NT2/D1 (cell line): ENCODE measurements at places on chromosomes 7 and 10.

- peak; percentile 75 for DNase-seq
These were observed 112.7 kb downstream of the SLIT1 start for GRCh38 chr10:97072851-97073665.

- no peak for DNase-seq
These were observed 33.8 kb upstream of the RNF32 start for GRCh38 chr7:156606691-156607331.

DNA sequence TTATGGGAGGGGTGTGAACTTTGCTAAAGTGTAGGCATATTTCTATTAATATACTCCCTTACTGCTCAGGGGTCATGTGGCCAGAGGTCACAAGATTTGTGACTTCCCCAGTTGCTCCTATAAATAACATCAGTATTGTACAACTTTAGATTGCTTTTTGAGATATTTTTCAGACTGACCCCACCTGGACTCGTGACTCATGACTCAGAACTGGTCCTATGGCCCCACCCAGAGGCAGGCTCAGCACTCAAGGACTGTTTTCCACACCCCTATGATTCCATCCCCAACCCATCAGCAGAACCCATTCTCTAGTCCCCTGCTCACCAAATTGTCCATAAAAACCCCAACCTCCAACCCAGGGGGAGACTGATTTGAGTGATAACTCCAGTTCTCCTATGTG lies 2.7 kb upstream of the CUL2 start:
- DNase-seq: no peak

DNA sequence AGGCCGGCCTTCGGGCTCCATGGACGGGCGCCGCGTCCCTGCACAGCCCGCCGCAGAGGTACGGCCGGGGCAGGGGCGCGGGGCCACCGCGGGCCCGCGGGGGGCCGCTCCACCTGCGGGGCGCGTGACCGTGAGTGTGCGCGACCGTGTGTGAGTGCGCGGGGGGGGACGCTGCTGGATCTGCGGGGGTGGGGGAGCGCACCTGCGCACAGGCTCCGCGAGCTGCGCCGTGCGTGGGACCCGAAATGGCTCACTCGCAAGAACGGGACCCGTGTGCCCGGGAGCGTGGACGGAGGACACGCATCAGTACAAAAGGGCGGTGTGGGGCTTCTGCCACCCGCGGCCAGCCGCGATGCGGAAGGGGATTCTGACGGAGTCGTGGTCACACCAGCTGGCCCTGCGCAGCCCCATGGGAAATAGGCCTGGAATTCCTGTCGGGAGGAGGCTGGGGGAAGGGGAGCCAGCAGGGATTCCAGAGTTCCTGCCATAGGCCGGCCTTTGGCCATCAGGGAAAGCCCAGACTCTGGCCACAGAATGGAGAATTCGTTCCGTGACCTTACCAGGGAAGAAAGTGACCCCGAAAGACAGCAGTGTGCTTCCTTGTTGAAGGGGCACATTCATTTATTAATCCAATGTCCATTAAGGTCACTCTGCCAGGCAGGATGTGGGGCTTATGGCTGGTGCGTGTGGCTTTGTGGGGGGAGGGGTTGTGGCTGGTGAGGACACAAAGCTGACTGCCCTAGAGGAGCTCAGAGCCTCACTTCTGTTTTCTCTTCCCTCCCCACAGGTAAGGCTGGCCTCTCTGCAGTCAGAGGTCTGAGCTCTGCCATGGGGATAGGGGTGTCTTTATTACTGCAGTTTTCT lies 494 bp downstream of the REPIN1 start:
- no peak for DNase-seq

- no peak for DNase-seq
These were observed 66.1 kb downstream of the FZD1 start for GRCh38 chr7:91330191-91330808.

- peak; percentile 50 for DNase-seq
These were observed 472.9 kb upstream of the COBL start for GRCh38 chr7:51789489-51789888.

DNA sequence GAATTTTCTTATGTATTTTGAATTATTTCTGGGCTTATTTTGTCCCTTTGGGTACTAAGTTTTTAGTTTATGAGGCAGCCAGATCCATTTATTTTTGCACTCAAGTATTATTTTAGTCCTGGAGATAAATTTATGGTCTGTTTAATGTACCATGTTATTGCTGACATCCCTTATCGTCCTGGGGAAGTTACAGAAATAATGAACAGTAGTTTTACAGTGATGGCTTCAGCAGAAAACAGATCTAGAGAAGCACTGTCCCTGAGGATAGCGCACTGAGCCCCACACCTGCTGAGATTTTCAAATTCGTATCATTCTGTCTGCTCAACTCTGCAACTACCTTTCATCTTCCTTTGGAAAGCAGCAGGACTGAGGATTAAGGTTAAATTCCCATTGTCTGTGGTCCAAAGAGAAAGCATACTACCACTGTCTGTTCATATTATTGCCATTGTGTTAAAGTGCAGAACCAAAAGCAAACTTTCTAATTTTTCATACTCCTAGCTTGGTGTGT lies 168.3 kb downstream of the SNX13 start:
- DNase-seq: peak; percentile 28

- DNase-seq: peak; percentile 71
These were observed 289.4 kb downstream of the CAMK1D start for GRCh38 chr10:12638781-12639180.

GRCh38 chr7:134763960-134764359 lies 15.5 kb upstream of the CALD1 start:
- DNase-seq: no peak

DNA sequence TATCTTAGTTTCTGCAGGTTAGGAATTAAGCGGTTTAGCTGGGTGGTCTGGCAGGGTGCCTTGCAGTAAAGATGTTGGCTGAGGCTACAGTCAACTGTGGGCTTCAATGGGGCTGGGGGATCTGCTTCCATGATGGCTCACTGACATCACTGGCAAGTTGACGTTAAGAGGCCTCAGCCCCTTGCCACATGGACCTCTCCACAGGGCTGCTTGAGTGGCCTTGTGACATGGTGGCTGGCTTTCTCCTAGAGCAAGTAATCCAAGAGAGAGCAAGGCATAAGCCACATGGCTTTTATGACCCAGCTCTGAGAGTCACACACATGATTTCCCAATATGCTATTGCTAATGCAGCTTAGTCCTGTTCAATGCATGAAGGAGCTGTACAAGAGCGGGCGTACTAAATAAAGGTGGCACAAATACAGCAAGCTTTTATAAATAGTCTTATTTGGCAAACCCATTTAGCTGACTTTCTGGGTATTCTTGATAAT lies 109.1 kb downstream of the SEPTIN7 start:
- DNase-seq: no peak

DNA sequence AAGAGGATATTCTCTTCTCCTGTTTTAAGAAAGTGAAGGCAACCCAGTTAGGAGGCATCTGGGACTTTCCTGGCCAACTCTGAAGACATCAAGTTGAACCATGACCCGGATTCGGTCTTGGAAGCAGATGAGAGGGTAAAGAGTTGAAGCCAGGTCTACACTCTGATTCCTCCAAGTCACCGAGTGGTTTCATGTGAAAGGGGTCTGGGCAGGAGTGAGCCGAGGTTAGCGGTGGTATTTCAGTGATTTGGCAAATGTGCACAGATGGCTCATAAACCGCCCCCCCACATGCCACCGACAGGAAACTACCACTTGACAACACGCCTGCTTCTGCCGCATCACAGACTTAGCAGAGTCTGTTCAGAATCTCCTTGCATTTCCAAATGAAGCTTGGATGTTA lies 11.4 kb upstream of the REPIN1 start:
- no peak for DNase-seq

- peak; percentile 6 for DNase-seq
These were observed 12.8 kb downstream of the MEIG1 start for GRCh38 chr10:14971867-14972448.

DNA sequence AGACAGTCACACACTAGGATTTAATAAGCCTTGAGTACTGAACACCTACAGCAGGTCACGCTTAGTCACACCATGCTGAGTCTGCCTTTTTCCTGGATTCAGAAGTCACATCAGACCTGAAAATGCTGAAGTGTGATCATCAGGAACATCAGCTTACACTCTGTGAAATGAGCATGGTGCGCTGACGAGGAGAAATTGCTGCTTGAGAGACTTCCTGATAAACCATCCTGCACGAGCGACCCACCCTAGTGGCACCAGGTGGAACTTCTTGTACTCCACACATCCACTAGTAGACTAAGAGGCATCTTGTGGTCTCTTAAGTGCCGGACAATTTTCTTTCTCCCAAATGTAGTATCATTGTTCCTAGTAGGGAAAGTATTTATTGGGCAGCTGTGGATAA lies 51.8 kb upstream of the MRLN start:
- DNase-seq: peak; percentile 36
